Left cardiac atrium (tissue), 4 donors: ENCODE measurements at places on chromosomes 5 and 9. TPM values are rescaled to one million over a fixed set of nuclear protein-coding genes. Genes with fewer than 3 reads are reported as not detected.

- DNase-seq, result no peak
These were observed 1.5 kb upstream of the STC2 start for GRCh38 chr5:173329491-173330337.

GRCh38 chr9:13351778-13352386 is 72.4 kb upstream of the MPDZ start:
- DNase-seq, result no peak

GRCh38 chr9:71647094-71647591 is 121.2 kb downstream of the CEMIP2 start:
- DNase-seq, result peak; percentile 87

DNA sequence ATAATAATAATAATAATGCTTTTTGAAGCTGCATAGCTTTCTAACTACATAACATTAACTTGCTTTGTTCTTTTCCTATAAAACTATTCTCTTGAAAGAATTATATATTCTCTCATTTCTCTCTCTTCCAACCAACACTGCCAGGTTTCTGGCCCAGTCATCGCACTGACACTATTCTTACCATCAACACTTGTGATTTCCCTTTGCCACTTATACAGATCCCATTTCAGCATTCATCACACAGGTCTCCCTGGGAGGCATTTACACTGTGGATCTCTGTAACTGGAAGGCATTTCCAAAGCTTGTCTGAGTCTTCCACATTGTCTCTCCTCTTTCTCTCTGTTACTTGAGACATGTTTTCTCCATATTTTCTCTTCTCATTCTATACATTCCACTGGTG is 777.8 kb upstream of the ACO1 start:
- DNase-seq, result no peak

DNA sequence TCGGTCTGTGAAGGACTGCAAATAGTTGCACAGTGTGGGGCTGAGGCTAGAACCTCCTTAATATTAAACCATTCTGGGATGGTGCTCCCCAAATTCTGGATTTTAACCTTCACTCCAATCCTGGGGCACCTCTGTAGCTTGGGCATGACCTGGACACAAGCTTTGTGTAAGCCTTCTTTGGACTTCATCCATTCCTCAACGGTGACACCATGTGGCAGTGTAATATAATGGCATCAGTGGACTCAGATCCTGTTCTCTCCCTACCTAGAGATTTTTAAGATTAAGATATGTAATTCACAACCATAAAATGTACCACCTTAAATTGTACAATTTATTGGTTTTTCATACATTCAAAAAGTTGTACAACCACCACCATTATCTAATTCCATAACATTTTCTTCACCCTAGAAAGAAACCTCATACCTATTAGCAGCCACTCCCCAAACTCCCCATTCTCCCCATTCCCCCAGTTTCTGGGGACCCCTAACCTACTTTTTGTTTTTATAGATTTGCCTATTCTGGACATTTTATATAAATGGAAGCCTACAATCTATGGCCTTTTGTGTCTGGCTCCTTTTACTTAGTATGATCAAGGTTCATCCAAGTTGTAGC is 4.8 kb upstream of the PLGRKT start:
- no peak for DNase-seq

- DNase-seq, result no peak
These were observed 1060.4 kb downstream of the CDH12 start for GRCh38 chr5:21792748-21793147.

DNA sequence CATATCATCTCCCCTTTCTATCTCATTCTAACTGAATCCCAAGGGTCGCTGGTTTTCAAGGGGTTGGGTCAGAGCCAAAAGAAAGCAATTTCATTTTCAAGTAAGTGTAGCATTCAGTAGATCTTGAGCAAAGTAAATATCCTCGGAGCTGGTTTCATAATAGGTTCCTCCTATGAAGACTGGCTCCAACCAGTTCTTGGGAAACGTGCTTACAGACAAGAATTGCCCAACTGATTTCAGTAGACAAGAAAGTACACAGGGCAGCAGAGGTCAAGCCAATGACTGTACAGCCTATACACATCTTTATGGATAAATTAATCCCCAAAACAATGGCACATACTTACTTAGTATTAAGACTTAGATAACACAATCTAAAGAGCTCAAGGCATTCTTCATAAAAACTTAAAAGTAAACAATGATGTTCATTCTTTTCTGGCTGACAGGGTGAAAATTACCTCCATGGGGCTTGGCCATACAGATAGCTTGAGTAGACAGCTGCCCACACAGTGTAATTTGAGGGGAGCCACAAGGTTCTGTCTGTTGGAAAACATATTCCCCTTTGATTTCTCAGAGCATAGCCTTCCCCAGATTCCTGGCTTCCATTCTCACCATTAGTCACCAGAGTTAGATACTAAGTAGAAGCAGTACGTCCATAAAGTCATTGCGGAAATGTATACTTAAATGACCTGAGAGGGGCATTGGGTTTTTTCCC is 163.9 kb downstream of the ARRDC3 start:
- no peak for DNase-seq

GRCh38 chr9:90801973-90802322 is 329 bp downstream of the SYK start:
- DNase-seq, result no peak

Gene GLDC
- total RNA-seq, result 0.21 TPM

DNA sequence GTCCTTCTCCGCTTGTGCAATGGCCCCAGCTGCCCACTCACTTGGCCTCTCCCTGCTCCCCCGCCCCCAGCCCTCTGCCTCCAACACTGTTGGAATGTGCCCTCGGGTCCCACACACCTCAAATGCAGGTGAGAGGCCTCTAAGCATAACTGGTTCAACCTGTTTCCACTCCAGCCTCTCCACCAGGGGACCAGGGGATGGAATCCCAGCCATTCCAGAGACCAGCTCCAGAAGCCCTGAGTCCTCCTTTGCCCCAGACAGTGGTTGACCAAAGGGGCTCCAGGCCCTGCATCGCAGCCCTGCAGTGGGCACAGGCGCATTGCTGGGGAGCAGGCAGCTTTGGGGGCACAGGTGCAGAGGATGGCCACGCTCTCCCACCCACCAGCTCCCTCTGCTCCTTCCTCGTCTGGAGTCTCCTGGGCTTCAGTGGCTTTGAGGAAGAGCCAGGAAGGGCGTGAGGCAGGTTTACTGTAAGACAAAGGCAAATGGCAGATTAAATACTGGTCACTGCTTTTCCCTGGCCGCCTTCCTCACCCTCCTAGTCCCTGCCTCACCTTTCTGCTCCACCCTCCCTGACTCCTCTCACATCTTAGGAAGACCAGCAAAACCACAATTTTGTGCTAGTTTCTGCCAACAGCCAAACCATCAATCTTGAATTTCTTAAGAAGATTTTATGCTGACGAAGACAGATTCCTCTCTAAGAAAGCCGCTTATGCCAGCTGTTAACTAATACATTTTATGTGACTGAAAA is 29.1 kb upstream of the IRX2 start:
- no peak for DNase-seq

- no peak for DNase-seq
These were observed 346.3 kb downstream of the ENC1 start for GRCh38 chr5:74294231-74294705.

Gene OTULINL
- 12.9 TPM for total RNA-seq

GRCh38 chr9:21931428-21931827 is 62.8 kb downstream of the CDKN2A start:
- DNase-seq, result no peak

- DNase-seq, result no peak
These were observed 34.9 kb upstream of the NIPBL start for GRCh38 chr5:36841677-36842076.

GRCh38 chr9:37001459-37001858 is 32.6 kb downstream of the PAX5 start:
- no peak for DNase-seq

Gene ENHO
- 0.60 TPM for total RNA-seq

GRCh38 chr5:154709368-154710305 is 45.5 kb upstream of the LARP1 start:
- DNase-seq, result no peak

GRCh38 chr9:79687131-79687447 is 115.3 kb downstream of the TLE4 start:
- DNase-seq, result no peak

Gene SPATA31E1
- not detected for total RNA-seq

DNA sequence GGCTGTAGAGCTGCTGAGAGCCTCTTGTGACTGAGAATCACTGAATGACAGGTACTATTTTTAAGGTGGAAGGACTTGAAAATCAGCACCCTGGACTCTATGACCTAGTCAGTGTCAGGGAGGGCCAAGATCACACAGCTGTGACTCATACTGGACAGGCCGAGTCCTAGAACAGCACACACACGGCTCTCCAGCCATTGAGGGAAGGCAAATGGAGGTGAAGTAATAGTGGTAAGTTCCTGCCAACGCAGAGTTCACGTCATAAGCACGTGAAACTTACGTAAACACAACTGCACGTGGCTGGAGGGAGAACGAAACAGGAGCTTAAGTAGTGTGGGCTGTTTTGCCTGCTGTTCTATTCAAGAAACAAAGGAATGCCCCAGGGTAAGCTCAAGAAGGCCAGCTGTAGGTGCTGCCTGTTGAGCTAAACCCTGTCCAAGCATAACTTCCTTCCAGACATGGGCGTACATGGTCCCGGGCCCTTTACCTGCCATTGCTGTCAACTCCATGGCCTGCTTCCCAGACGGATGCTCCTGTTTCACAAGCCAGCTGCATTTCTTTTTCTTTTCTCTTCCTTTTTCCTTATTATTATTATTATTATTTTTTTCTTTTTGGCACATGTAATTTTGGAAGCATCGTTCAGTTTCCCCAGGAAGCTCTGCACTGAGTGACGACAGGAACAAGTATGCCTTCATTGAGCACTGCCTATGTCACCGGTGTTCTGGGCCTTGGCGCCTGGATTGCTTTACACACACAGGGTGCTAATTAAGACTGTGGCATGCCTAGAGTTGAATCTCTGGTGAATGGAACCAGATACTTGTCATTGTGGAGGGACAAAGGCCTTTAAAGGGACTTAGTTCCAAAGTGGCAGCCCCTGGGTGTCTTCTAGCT is 10.2 kb upstream of the LCP2 start:
- DNase-seq, result peak; percentile 82

DNA sequence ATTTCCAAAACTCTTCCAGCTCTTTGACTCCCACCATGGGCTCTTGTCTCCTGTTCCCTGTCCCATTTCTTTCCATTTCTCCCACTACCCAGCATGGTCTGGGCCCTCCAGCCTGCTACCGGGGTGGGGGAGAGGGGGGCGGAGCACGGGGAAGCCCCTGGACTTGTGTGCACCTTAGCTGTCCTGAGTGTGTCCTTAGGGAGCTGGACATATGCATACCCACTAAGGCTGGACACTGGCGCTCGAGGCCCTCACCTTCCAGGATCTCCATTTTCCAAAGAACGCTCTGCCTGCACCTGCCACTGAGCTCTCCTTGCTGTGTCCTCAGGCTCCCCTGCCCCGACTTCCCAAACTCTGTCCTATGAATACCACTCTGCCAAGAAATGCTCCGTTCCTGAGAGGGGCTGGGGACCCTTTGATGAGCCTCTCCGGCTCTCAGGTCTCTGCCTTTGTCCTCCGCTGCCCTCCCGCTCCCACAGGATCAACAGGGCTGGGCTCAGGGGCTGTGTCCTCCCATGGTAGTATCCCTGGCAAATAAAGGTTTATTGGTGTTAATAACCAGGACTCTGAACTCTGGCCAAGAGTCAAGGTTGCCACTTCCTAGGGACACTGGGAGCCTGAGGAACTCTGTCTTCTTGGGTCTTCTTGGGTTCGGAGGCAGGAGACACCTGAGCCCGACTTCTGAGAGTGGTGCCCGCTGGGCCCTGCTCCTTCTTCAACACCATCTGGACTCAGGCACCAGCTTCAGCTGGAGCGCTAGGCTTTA is 831 bp upstream of the SHROOM1 start:
- DNase-seq, result no peak

Gene SLC6A19
- not detected for total RNA-seq
